CD4-positive, alpha-beta T cell (primary cell): ENCODE measurements at places on chromosomes 3 and 15.
A peak's percentile ranks its signal among the peaks of the same experiment; 100 is the strongest.

- no peaks in the 10 kb centered on the region for H3K27me3 ChIP-seq
- H3K36me3 ChIP-seq: no peaks in the 10 kb centered on the region
- H3K4me3 ChIP-seq: no peak overlapping the region
- DNase-seq: no peak
- peaks cover 16% of the 10 kb centered on the region for H3K4me1 ChIP-seq
Observed at GRCh38 chr3:98596541-98597500, 3.4 kb upstream of the CPOX start.

GRCh38 chr15:44670087-44670950 is 6.9 kb upstream of the SPG11 start:
- H3K4me3 ChIP-seq: no peak overlapping the region
- H3K27ac ChIP-seq: peak overlapping the region; percentile 54
- H3K4me1 ChIP-seq: peaks cover 95% of the 10 kb centered on the region
- H3K36me3 ChIP-seq: no peaks in the 10 kb centered on the region

DNA sequence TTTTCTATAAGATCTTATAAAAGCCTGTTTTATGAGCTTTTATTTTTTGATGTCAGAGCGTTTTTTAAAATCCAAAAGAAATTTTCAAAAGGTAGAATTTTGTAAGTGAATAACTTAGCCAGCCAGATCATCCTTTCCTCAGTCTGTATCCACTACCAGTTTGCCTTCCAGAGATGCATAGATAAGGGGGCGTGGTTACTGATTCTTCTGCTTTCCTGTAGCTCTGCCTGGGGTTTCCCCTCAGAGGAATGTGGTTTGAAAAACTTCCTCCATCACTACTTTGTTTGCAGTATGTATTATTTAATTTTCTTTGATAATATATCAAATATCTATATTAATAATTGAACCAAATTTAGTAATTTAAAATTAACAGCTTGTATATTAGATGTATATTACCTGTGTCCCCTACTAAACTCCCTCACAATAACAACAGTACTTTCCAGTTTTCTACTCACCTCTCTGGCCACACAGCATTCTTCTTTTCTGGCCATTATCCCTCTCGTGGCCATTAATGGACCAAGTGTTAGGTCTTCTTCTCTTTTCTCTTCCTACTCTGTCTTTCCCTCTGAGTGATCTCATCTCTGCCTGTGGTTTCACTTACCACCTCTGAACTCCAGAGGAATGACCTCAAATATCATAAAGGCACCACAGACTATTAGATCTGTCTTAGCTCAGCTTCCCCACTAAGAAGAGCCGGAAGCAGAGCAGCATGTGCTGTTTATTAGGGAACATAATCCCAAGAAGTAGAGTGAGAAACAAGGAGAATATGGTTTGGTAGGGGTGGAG is 239.7 kb downstream of the UBE2E2 start:
- H3K4me3 ChIP-seq: no peak overlapping the region
- no peak for DNase-seq
- H3K4me1 ChIP-seq: peaks cover 11% of the 10 kb centered on the region
- no peaks in the 10 kb centered on the region for H3K27me3 ChIP-seq
- H3K36me3 ChIP-seq: no peaks in the 10 kb centered on the region

GRCh38 chr3:195770081-195770840 is 41.5 kb downstream of the MUC4 start:
- no peak overlapping the region for H3K4me3 ChIP-seq
- H3K36me3 ChIP-seq: no peaks in the 10 kb centered on the region
- DNase-seq: no peak
- H3K27ac ChIP-seq: no peak overlapping the region
- no peaks in the 10 kb centered on the region for H3K4me1 ChIP-seq
- H3K27me3 ChIP-seq: no peaks in the 10 kb centered on the region

DNA sequence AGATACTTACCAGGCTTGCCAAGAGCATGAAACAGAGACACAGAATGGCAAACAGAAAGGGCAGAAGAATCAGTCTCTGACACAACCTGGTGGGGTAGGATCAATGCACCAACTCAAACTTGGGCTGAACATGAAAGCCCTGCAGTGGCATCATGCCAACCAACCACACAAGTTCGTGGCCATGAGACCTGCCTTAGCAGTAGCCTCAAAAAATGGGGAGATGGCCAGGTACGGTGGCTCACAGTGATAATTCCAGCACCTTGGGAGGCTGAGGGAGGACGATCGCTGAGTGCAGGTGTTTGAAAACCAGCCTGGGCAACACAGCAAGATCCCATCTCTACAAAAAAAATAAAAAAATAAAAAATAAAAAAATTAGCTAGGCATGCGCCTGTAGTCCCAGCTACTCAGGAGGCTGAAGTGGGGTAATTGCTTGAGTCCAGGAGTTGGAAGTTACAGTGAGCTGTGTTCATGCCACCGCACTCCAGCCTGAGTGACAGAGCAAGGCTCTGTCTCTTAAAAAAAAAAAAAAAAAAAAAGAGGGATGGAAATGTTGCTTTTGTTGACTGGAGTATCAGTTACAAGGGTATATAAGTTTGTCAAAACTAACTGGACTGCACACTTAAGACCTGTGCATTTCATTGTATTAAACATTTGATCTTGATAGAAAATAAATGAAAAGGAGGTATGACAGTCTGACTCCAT is 93.4 kb downstream of the XXYLT1 start:
- no peak overlapping the region for H3K27ac ChIP-seq
- no peaks in the 10 kb centered on the region for H3K27me3 ChIP-seq
- no peak overlapping the region for H3K4me3 ChIP-seq
- H3K4me1 ChIP-seq: peaks cover 13% of the 10 kb centered on the region

DNA sequence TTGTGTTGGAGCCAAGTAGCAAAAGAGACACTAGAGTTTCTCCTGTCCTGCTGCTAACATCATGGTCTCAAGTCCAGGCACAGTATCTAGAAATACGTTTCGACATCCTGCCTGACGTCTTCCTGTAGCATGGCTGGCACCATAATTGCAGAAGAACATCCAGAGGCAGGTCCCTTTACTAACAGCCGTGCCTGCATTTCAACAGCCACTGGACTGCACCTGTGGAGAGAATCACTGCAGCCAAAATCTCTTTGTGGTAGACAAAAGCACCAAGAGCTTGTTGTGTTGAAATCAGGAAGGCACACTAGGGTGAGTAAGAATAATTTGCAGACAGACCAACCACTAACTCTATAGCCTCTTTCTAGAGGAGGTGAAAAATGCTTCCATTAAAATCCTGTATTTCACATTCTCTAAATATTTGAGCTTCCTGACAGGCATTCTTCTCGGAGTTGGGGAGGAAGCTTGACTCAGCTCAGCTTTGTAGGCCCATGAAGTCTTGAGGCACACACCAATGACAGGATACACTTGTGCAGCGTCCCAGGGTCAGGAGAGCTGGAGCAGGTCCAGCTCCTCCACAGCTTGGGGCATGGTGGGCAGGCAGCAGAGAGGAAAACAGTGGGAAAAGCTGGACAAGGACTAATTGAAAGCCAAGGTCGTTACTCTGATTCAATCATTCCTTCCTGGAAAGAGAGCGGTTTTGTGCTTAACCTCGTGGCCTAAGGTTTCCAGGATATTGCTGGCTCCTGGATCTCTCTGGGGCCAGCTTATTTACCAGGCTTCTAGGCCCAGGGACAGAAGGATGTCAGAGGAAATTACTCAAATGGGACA is 244.9 kb downstream of the FAM43A start:
- no peak overlapping the region for H3K27ac ChIP-seq
- no peaks in the 10 kb centered on the region for H3K36me3 ChIP-seq
- DNase-seq: no peak
- H3K4me1 ChIP-seq: no peaks in the 10 kb centered on the region
- peaks cover under 1% of the 10 kb centered on the region for H3K27me3 ChIP-seq

- no peak for DNase-seq
- no peak overlapping the region for H3K27ac ChIP-seq
- no peak overlapping the region for H3K4me3 ChIP-seq
- H3K36me3 ChIP-seq: no peaks in the 10 kb centered on the region
Observed at GRCh38 chr15:93138681-93139250, 49.8 kb upstream of the RGMA start.

GRCh38 chr3:87732294-87732693 is 326.5 kb downstream of the CGGBP1 start:
- H3K36me3 ChIP-seq: no peaks in the 10 kb centered on the region
- no peaks in the 10 kb centered on the region for H3K4me1 ChIP-seq
- H3K27ac ChIP-seq: no peak overlapping the region

GRCh38 chr3:178964551-178964950 is 107.1 kb downstream of the ZMAT3 start:
- DNase-seq: no peak
- no peak overlapping the region for H3K4me3 ChIP-seq
- H3K27ac ChIP-seq: no peak overlapping the region
- H3K4me1 ChIP-seq: peaks cover 2% of the 10 kb centered on the region

DNA sequence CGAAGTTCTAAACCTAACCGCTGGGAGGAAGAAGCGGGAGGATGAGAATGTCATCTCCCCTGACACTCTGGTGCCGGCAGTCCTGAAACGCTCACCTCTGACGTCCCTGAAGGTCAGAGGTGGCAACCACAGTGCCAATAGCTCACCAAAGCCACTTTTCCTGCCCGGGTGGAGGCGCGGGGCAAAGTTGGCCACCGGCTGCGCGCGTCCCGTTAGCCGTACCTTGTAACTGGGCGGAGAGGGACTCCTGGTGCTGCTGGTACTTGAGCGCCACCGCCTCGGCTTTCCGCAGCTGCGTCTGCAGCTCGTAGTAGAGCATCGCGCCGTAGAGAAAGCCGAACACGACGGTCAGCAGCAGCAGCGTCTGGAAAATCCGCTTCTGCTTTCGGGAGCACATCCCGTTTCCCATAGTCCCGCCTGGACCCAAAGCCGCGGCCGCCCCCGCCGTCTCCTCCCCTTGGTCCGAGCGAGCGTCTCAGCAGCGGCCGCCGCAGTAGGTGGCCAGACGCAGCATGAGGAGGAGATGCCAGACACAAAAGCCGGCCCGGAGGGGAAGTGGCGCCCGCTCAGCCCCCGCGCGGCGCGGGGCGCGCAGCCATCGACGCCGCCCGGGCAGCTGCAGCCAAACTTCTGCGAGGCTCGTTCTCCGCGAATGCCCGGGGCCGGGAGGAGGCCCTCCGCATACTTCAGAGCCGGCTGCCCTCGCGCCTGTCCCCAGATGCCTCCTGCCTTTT is 680 bp downstream of the GOLIM4 start:
- H3K27me3 ChIP-seq: peaks cover 46% of the 10 kb centered on the region
- no peak overlapping the region for H3K27ac ChIP-seq
- H3K4me1 ChIP-seq: peaks cover 17% of the 10 kb centered on the region

- no peak for DNase-seq
- H3K4me1 ChIP-seq: no peaks in the 10 kb centered on the region
- no peak overlapping the region for H3K4me3 ChIP-seq
Observed at GRCh38 chr3:68892297-68892696, 40.0 kb downstream of the TAFA4 start.

DNA sequence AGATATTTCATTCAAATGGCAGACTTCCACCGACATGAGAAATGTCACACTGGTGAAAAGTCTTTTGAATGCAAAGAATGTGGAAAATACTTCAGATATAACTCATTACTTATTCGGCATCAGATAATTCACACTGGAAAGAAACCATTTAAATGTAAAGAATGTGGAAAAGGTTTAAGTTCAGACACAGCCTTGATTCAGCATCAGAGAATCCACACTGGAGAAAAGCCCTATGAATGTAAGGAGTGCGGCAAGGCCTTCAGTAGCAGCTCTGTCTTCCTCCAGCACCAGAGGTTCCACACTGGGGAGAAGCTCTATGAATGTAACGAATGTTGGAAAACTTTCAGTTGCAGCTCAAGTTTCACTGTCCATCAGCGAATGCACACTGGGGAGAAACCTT is 8.6 kb upstream of the ZNF621 start:
- H3K4me1 ChIP-seq: no peaks in the 10 kb centered on the region
- no peak overlapping the region for H3K27ac ChIP-seq
- peaks cover 11% of the 10 kb centered on the region for H3K36me3 ChIP-seq
- no peaks in the 10 kb centered on the region for H3K27me3 ChIP-seq
- no peak for DNase-seq
- no peak overlapping the region for H3K4me3 ChIP-seq

GRCh38 chr3:13644341-13645117 is 95.6 kb downstream of the FBLN2 start:
- H3K36me3 ChIP-seq: no peaks in the 10 kb centered on the region
- no peak overlapping the region for H3K27ac ChIP-seq
- H3K4me1 ChIP-seq: peaks cover 17% of the 10 kb centered on the region
- H3K4me3 ChIP-seq: no peak overlapping the region

DNA sequence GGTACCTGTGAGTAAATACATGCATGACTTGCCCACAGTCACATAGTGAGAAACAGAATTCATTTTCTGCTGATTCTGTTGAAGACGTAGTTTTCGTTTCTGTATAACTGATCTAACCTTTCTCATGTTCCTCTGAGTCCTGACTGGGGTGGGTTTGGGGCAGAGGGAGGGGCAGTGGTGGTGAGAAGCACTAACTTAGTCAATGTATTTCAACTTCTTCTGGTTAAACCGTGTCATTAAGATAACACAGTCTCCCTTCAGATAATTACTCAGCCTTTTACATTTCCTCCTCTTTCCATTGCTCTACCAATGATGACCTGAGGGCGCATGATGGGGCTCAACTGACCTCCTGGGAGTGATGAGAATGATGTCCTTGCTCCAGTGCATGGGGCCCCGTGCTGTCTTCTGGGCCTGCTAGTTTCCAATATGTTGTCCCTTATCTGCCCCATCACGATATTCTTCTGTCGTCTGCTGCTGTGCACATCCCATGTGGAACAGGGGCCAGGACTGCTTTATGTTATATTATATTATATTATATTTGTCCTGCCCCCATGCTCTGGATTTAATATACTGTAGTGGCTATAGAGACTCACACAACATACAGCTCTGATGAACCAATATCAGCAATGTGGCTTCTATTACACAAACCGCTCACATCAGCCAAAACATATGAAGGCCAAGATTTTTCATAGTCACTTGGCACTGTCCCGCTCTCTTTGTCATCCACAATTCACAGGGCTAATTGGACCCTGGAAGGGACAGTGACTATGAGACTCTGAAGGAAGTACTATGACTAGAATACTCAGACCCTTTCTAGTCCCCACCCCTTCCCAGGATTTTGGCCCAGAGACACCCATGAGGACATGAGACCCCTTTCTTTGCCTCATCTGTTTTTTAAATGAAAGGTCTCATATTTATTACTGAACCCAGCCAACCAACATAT is 407.1 kb upstream of the MCTP2 start:
- no peaks in the 10 kb centered on the region for H3K36me3 ChIP-seq
- DNase-seq: no peak
- H3K27me3 ChIP-seq: no peaks in the 10 kb centered on the region
- no peak overlapping the region for H3K4me3 ChIP-seq

DNA sequence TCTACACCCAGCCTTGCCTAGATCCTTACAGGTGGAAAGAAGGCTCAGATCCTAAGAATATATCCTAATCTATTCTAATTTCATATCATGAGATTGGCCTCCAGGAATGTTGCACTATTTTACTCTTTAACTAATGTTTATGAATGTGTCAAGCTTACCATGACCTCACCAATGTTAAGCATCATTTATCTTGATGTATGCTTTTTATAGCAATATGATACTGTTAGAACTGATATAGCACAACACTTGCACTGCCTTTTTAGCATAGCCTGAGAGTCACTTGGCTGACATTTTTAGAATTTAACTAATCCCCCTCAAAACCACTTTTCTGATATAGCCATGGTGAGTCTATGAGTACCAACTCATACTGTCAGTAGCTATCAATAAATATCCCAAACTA is 191.5 kb upstream of the NR2F2 start:
- DNase-seq: no peak
- H3K27ac ChIP-seq: no peak overlapping the region
- no peaks in the 10 kb centered on the region for H3K4me1 ChIP-seq
- no peak overlapping the region for H3K4me3 ChIP-seq
- no peaks in the 10 kb centered on the region for H3K27me3 ChIP-seq
- H3K36me3 ChIP-seq: no peaks in the 10 kb centered on the region
